ENCODE measurements at places on chromosomes 3 and 15. TPM values are rescaled to one million over a fixed set of nuclear protein-coding genes. Genes with fewer than 3 reads are reported as not detected.

The ZCWPW2 gene
- 0.64 TPM for total RNA-seq

The IL16 gene
- 0.32 TPM for total RNA-seq

The FOXB1 gene
- not detected for total RNA-seq

The RHOA gene
- total RNA-seq: 626 TPM

The TM4SF18 gene
- total RNA-seq: not detected

The COLQ gene
- total RNA-seq: 0.43 TPM

The ZNF662 gene
- 3.9 TPM for total RNA-seq

The TFDP2 gene
- total RNA-seq: 43.5 TPM

Data from fibroblast of villous mesenchyme (primary cell).